ENCODE measurements at places on chromosomes 11 and 22. TPM values are rescaled to one million over a fixed set of nuclear protein-coding genes. Genes with fewer than 3 reads are reported as not detected.

DNA sequence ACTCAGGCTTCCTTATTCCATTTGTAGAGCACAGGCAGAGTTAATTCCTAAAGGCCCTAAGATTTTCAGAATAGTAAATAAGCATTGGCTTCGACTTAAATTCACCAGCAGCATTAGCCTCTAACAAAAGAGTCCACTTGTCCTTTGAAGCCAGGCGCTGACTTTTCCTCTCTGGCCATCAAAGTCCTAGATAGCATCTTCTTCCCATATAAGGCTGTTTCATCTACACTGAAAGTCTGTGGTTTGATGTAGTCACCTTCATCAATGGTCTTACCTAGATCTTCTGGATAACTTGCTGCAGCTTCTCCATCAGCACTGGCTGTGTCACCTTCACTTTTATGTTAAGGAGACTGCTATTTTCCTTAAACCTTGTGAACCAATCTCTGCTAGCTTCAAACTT, 118.3 kb upstream of the SOX6 start:
- no peak for DNase-seq

Gene AKIP1
- total RNA-seq, result 59.6 TPM

DNA sequence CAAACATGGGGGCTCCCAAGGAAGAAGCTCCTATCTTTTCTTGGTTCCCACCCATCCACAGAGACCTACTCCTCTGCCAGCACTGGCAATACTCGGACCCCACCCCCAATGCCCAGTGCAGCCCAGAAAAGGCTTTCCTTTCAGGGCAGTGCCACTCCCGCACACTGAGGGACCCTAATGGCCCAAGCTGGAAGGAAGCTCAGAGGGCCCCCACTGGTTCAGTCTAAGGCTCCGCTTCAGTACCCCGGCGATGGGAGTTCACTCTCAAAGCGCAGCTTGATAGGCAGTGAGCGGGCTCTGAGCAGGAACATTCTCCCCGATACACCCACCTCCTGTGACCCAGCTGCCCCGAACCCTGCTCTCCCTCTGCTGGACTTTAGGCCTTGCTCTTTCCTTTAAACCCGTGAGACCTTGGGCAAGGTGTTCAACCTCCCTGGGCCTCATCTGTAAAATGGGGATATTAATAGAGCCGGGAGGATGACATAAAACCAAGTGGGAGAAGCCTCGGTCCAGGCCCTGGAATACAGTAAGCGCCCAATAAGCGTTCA, 48.4 kb downstream of the CHRDL2 start:
- no peak for DNase-seq

Gene RASGRP2
- total RNA-seq, result 12.5 TPM

- DNase-seq, result no peak
Observed at GRCh38 chr11:4455419-4455818, 6.3 kb downstream of the OR52K2 start.
